ENCODE measurements at places on chromosomes 3 and 15.

DNA sequence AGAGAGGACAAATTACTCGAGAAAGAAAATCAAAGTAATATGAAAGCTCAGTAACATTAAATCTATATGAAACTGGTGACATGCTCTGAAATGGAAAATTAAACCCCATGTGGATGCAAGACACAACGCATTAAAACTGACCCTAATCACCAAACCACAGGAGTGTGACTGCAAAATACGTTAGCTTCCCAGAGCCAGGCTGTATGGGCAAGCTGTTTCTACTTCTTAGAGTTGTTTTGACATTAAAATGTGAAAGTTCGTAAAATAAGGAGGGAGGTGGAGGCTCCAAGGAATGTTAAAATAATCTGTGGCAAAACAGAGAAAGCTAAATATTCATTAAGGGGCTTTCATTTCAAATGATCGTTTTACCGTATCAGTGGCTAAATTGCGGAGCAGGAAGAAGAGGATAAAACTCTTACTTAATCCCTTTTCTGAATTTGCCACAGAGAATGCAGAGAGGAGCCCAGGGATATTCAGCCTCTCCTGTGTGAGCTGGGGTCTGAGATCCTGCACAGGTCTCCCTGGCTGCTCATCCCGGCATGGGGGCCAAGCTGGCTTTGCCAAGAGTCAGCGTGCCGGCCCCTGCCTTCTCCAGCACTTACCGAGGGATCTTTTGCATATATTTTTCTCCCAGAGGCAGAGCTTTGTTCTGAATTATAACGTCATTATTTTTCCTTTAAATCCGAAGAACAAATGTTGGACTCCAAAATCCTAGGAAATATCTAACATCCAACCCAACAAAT, 239.8 kb upstream of the THBS1 start:
- DNase-seq: no peak

GRCh38 chr3:65884071-65884470, 154.6 kb downstream of the MAGI1 start:
- DNase-seq: no peak

DNA sequence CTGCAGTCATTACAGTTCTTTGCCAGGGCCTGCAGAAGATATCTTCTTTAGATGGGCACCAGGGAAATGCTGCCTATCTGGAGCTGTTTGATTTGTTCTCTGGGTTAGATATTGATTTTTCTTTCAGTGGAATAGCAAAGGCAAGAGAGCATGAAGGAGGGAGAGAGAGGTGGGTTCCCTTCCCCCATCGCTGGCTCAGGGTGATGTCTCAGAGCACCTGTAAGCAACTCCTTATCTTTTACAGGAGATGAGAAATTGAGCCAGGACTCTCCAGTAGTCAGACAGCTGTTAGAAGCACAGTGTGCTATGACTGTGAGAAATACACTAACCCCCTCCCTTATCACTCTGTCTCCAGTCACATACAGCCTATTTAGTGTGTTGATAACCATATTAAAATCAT, 89.3 kb upstream of the SLC24A5 start:
- DNase-seq: no peak

- DNase-seq: peak; percentile 98
Measured at GRCh38 chr3:124860599-124860998, 26.6 kb downstream of the ITGB5 start.

GRCh38 chr3:11384074-11384473, 111.9 kb downstream of the ATG7 start:
- no peak for DNase-seq

DNA sequence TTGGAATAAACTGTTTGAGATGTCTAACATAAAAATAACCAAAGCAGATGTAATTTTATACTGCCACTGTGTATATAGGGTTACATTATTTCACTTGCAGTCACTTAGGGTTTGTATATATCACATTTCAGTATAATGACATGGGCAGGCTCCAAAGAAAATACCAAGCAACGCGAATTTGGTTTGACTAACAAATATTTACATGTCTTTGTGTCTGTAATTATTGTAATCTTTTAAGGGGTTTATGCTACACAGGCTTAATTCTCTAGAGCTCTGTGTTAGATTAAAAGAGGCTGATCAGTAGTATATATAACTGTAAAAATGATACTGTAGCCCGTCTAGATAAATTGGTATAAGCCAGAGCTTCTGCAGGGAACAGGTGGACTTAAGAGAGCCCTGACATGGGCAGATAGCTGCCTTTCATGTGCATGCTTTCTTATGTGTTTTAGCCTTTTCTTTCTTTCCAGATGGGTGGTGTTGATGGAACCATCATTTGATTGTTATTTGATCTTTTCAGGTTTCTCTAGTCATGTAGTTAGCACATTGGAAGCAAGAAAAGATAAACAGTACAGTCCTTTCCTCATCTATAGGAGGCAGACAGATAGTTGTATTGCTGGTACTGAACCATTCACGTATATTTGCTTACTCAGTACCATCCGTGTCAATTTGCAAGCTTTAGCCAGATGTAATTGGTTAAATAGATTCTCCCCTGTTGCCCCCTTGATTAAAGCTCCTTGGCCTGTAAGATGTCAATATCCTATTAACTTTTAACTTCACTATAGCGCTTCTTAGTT, 86.1 kb downstream of the GALK2 start:
- peak; percentile 55 for DNase-seq

- DNase-seq: peak; percentile 67
Measured at GRCh38 chr15:52523192-52523591, 5.5 kb downstream of the MYO5A start.

DNA sequence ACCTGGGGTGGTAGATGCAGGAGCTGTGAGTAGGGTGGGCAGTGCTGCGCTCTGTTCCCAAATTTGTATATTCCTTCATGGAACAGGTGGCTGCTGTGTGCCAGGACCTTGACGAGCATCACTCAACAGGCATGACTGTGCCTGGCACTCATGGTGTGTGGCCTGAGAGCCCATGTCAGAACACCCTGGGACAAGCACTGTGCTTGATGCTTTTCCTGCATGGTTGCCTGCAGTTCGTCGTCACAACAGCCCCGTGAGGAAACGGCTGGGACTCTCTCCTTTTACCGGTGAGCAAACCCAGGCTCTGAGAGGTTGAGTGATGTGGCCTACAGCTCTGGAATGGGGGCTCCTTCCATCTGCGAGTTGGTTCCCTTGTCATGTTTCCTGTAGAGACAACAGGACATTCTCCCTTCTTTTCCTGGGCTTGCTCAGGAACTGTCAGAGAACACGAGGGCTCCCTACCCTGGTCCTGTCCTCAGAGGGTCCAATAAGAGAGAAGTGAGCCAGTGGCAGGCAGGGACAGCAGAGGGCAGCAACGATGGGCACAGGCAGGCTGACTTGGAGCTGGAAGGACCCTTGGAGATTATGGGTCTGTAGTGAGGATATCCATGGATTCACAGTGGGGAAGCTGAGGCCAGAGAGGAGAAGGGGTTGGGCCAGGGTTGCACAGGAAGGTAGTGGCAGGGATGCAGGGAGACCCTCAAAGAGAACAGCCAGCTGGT, 37.4 kb downstream of the PRKCD start:
- no peak for DNase-seq

- DNase-seq: peak; percentile 86
Measured at GRCh38 chr3:45218578-45219390, 7.3 kb downstream of the TMEM158 start.

DNA sequence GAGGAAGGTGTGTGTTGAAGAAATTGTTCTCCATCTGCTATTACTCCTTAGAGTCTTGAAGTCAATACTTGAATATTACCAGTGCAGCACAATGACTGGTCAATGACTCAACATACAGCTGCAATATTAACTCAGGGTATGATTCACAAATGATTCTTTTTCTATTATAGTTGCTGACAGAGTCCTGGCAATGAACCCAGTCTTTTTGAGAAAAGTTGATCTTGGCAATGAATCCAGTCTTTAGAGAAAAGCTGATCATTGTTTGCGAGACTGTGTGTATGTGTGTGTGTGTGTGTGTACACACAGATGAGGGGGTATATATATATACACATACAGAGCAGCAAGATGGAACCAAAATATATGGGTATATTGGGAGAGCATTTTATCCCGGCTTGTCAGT, 315.1 kb downstream of the ZNF385D start:
- DNase-seq: peak; percentile 97

DNA sequence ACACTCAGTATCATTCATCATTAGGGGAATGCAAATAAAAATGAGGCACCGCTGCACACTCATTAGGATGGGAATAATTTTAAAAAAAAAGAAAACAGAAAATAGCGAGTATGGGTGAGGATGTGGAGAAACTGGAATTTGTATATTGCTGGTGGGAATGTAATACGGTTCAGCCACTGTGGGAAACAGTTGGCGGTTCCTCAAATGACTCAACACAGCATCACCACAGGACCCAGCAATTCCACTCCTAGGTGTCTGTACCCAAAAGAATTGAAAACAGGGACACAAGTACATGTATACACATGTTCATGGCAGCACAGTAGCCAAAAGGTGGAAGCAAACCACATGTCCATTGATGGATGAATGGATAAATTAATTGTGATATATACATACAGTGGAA, 35.2 kb upstream of the RFTN1 start:
- DNase-seq: peak; percentile 75

DNA sequence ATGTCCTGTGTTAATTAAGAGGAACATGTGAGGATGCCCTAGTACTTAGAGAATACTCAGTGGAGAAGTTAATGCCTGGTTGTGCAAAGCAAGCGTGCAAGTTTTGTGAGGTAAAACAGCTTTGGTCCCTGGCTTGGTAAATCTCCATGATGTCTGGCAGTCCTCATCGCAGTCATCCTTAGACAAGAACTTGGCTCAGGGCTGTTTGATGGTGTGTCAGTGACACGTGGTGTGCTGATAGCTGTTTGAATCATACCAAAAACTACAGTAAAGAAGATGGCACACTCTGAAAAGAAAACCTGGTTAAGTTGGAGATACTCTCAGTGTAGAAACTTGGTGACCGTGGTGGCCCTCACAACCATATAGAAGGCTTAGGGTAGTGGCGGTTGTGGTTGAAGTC, 361.7 kb downstream of the FEZF2 start:
- DNase-seq: no peak

GRCh38 chr15:78626381-78626995, 5.7 kb upstream of the CHRNA3 start:
- no peak for DNase-seq

DNA sequence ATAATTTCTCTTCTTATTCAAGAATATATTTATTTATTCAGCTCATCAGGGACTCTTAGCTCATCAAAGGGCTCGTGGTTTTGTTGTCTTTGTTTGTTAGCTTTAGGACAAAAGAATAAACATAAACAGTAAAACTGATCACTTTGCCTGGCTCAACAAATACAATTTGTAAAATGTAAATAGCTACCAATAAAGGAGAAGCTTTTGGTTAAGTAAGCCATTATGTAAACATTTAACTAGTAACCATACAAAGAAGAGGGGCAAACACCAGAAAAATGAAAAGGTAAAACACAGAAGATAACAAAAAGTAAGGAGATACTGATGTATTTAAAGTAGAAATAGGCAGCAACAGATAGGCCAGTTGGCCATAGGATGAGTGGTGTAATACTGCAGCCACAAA, 761.7 kb downstream of the ROBO1 start:
- DNase-seq: no peak

DNA sequence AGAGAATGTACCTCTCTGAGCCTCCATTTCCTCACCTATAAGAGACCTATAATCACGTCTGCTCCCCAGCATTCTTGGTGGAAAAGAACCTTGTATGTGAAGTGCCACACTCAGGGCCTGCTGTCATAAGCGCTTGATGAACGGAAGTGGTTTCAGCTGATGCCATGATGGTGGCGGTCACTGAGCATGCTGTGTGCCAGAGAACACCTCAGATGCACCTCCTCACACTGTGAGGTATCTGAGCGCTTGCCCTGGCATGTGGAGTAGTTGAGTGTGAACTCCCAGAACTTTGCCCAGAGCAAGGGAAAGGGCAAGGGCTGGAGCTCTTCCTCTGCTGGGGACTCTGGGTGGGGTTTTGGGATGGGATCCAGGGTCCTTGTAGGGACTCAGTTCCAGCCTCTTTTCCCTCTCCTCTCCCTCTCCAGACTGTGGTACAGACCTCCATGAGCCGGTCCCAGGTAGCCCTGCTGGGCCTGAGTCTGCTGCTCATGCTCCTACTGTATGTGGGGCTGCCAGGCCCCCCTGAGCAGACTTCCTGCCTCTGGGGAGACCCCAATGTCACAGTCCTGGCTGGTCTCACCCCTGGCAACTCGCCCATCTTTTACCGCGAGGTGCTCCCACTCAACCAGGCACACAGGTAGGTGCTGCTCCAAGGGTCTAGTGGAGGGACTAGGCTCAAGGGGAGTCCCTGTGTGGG, 2.7 kb downstream of the ABHD14A start:
- no peak for DNase-seq

DNA sequence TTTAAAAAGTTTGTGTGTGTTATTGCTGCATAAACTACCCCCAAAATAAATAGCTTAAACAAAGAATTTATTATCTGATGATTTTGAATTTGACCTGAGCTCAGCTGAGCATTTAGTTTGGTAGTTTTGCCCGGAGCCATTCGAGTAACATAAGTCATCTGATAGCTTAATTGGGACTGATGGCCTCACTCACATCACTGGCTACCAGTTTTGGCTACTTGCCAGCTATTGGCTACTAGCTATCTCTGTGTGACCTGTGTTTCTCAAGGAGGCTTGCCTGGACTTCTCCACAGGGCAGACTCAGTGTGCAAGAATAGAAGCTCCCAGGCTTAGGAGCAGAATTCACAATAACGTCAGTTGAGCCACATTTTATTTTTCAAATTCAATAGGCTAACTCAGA, 9.0 kb downstream of the CNTN3 start:
- DNase-seq: no peak

- no peak for DNase-seq
Measured at GRCh38 chr3:21914451-21914850, 163.4 kb upstream of the ZNF385D start.

DNA sequence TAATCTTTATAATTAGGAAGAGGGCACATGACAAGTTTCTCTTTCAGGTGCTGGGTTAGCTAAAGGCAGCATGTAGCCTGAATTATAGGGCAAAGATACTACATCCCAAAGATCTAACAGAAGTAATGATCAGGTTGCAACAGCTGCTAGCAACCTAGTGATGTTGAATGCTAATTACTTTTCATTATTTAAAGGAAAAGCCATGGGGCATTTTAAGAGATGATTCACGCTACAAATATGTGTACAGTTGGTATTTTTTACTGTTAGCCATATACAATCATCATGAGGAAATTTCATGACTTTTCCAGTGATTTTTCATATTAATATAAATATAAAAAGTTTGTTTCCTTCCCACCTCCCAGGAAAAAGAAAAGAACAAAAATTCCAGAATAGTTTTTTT, 43.0 kb downstream of the NEK10 start:
- DNase-seq: peak; percentile 84

GRCh38 chr3:27354161-27354560, 15.0 kb downstream of the NEK10 start:
- no peak for DNase-seq

- DNase-seq: no peak
Measured at GRCh38 chr15:27396521-27396920, 425.5 kb downstream of the GABRG3 start.

- peak; percentile 55 for DNase-seq
Measured at GRCh38 chr3:4043867-4044575, 244.8 kb downstream of the LRRN1 start.

- DNase-seq: no peak
Measured at GRCh38 chr15:88504445-88504844, 36.9 kb downstream of the MRPS11 start.

All from LHCN-M2 (cell line).